ENCODE measurements at places on chromosomes 16 and 17. TPM values are rescaled to one million over a fixed set of nuclear protein-coding genes. Genes with fewer than 3 reads are reported as not detected.

MT1F gene
- 6.8 TPM for total RNA-seq

PHF23 gene
- total RNA-seq, result 16.0 TPM

HEATR9 gene
- not detected for total RNA-seq

KRTAP2-2 gene
- not detected for total RNA-seq

C16orf89 gene
- not detected for total RNA-seq

CACNA1G gene
- total RNA-seq, result 0.05 TPM

PDIA2 gene
- not detected for total RNA-seq

KRTAP3-2 gene
- not detected for total RNA-seq

PMP22 gene
- not detected for total RNA-seq

PRSS21 gene
- total RNA-seq, result not detected

ZG16B gene
- total RNA-seq, result not detected

FOXO3B gene
- total RNA-seq, result 4.5 TPM

CHP2 gene
- not detected for total RNA-seq

TUBG1 gene
- 8.2 TPM for total RNA-seq

MEOX1 gene
- total RNA-seq, result 15.3 TPM

NAGS gene
- 0.39 TPM for total RNA-seq

- H3K27me3 ChIP-seq, result no peaks in the 10 kb centered on the region
- no peaks in the 10 kb centered on the region for H3K4me1 ChIP-seq
- no peak overlapping the region for H3K4me3 ChIP-seq
- no peaks in the 10 kb centered on the region for H3K36me3 ChIP-seq
These were observed 37.6 kb upstream of the DHRS7B start for GRCh38 chr17:21089145-21089544.

DNA sequence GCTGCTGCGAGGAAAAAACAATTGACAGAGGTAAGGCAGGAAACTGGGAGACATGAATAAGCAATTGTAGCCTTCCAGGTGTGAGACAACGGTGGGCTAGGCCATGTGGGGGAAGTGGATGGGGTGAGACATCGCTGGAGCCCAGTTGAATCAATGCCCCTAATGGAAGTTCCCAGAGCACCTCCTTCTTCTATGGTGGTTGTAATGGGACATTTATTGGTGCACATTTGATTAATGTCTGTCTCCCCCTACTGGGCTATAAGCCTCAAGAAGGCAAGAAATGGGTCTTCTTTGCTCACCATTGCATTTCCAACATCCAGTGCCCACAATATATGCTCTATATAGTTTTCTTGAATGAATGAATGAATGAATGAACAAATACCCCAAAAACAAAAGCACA lies 22.7 kb upstream of the CD300E start:
- no peaks in the 10 kb centered on the region for H3K4me1 ChIP-seq
- peaks cover 26% of the 10 kb centered on the region for H3K27me3 ChIP-seq
- H3K27ac ChIP-seq, result no peak overlapping the region
- no peaks in the 10 kb centered on the region for H3K36me3 ChIP-seq
- no peak overlapping the region for H3K4me3 ChIP-seq
- DNase-seq, result no peak

DNA sequence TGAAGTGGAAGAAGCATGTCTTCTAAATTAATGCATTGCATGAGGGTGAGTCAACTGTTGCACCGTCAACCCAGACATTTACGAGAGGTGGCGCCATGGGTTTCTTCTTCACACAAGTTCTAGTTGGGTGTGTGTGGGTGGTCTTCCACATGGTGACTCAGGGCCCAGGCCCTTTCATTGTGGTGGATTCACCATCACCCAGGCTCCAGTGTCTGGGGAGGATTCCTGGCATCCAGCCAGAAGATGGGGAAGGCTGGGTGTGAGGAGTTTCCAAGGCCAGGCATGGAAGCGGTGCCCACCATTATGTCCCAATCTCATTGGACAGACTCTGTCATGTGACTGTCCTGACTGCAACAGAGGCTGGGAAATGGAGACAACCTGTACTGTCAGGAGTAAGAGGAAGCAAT lies 21.4 kb upstream of the JPH3 start:
- H3K36me3 ChIP-seq, result no peaks in the 10 kb centered on the region
- H3K27ac ChIP-seq, result no peak overlapping the region
- H3K4me1 ChIP-seq, result no peaks in the 10 kb centered on the region
- H3K27me3 ChIP-seq, result no peaks in the 10 kb centered on the region
- H3K4me3 ChIP-seq, result no peak overlapping the region
- no peak for DNase-seq

DNA sequence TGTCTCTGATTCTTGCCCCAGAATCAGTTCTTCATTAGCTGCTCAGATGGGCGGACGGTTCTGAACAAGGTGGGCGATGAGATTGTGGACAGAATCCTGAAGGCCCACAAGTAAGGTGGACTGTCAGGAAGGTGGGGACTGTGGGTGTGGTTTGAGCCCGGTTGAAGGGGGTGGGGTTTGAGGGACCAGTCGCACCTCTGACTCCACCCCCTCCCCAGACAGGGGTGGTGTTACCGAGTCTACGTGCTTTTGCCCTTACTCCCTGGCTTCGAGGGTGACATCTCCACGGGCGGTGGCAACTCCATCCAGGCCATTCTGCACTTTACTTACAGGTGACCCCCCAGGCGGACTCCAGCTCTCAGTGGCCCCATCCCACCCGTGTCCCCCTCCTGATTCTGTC lies 11.3 kb downstream of the PLD2 start:
- no peak overlapping the region for H3K4me3 ChIP-seq
- H3K36me3 ChIP-seq, result peaks cover 5% of the 10 kb centered on the region
- no peaks in the 10 kb centered on the region for H3K4me1 ChIP-seq
- no peak for DNase-seq

GRCh38 chr16:22861580-22861979 lies 47.6 kb downstream of the HS3ST2 start:
- H3K4me3 ChIP-seq, result no peak overlapping the region
- H3K36me3 ChIP-seq, result no peaks in the 10 kb centered on the region
- H3K4me1 ChIP-seq, result no peaks in the 10 kb centered on the region
- H3K27me3 ChIP-seq, result peaks cover 8% of the 10 kb centered on the region
- no peak for DNase-seq

GRCh38 chr17:46736100-46736499 lies 82.4 kb downstream of the WNT3 start:
- no peak for DNase-seq
- no peak overlapping the region for H3K27ac ChIP-seq
- no peak overlapping the region for H3K4me3 ChIP-seq
- H3K4me1 ChIP-seq, result no peaks in the 10 kb centered on the region

DNA sequence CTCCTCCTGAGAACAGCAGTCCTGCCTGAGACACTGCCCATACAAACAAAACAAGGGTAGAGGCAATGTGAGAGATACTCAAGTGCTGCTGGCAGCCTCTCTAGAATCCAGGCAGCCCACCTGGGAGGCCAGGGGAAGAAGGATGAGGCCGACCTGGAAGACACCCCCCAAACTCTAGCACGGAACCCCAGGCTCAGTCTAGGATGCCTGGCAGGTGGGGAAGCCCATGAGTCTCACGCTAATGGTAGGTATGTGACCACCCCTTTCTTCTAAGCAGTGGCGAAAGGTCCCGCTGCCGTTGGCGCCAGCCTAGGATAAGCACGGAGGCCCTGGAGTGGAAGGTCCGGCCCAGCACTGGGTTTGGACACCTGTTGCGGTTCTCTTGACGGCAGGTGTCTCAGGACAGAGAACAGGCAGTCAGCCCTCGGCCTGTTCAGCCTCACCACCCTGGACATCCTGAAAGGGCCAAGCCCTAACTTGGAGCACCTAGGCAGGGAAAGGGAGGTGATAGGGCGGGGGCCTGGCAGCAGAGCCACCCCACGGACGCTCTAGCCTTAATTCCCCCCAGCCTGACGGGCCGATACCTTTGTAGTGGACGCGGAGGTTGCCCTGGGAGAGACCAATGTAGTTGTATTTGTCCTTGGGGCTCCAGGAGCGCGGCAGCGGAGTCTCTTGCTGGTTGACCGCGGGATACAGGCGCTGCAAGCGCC lies 487 bp downstream of the RANBP10 start:
- H3K4me1 ChIP-seq, result peaks cover 53% of the 10 kb centered on the region
- peak overlapping the region; percentile 80 for H3K4me3 ChIP-seq
- no peak for DNase-seq
- peak overlapping the region; percentile 78 for H3K27ac ChIP-seq

- H3K27ac ChIP-seq, result no peak overlapping the region
- no peak overlapping the region for H3K4me3 ChIP-seq
- H3K36me3 ChIP-seq, result no peaks in the 10 kb centered on the region
- H3K4me1 ChIP-seq, result no peaks in the 10 kb centered on the region
- no peak for DNase-seq
These were observed 747.5 kb upstream of the EEF2KMT start for GRCh38 chr16:5845046-5845445.

- DNase-seq, result no peak
- no peak overlapping the region for H3K4me3 ChIP-seq
These were observed 14.2 kb downstream of the APOH start for GRCh38 chr17:66214884-66215528.

DNA sequence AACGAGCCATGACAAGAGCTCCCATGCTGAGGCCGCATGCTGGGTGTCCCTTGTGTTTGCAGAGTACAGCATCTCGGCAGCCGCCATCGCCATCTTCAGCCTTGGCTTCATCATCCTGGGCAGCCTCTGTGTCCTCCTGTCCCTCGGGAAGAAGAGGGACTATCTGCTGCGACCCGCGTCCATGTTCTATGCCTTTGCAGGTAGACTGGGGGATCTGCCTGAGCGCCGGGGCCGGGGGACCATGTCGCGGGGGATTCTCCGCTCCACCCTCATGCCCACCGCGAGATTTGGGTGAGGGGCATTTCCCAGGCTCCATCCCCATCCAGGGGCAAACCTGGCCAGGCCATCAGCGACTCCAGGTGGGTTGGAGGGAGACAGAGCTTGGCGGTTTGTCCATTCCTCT lies 10.7 kb downstream of the CACNG1 start:
- DNase-seq, result no peak
- no peaks in the 10 kb centered on the region for H3K27me3 ChIP-seq
- H3K27ac ChIP-seq, result no peak overlapping the region
- H3K4me3 ChIP-seq, result no peak overlapping the region
- no peaks in the 10 kb centered on the region for H3K36me3 ChIP-seq

DNA sequence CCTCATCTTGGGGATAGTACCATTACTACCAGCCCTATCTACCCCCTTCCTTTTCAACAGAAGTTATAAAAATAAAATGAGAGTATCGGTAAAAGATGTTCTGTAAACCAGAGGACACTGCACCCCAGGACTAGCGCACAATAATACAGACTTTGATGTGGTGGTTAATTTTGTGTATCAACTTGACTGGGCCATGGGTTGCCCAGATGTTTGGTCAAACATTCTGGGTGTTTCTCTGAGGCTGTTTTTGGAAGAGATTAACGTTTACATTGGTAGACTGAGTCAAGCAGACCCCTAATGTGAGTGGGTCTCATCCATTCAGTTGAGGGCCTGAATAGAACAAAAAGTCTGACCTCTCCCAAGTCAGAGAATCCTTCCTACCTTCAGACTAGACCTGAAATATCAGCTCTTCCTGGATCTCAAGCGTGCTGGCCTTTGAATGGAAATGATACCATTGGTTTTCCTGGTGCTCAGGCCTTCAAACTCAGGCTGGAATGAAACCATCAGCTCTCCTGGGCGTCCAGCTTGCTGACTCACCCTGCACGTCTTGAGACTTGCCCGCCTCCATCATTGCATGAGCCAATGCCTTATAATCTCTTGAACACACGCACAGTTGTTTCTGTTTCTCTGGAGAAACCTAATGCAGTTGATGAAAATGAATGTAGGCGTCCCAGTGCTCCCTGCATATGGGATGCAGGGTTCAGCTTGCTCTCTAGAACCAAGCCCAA lies 10.1 kb downstream of the MRM1 start:
- no peak overlapping the region for H3K27ac ChIP-seq
- no peaks in the 10 kb centered on the region for H3K4me1 ChIP-seq
- no peak overlapping the region for H3K4me3 ChIP-seq
- no peak for DNase-seq
- H3K27me3 ChIP-seq, result no peaks in the 10 kb centered on the region

- no peaks in the 10 kb centered on the region for H3K4me1 ChIP-seq
- H3K36me3 ChIP-seq, result no peaks in the 10 kb centered on the region
- no peak overlapping the region for H3K27ac ChIP-seq
- H3K27me3 ChIP-seq, result no peaks in the 10 kb centered on the region
- no peak overlapping the region for H3K4me3 ChIP-seq
These were observed 80.3 kb upstream of the CES5A start for GRCh38 chr16:55955424-55955823.

DNA sequence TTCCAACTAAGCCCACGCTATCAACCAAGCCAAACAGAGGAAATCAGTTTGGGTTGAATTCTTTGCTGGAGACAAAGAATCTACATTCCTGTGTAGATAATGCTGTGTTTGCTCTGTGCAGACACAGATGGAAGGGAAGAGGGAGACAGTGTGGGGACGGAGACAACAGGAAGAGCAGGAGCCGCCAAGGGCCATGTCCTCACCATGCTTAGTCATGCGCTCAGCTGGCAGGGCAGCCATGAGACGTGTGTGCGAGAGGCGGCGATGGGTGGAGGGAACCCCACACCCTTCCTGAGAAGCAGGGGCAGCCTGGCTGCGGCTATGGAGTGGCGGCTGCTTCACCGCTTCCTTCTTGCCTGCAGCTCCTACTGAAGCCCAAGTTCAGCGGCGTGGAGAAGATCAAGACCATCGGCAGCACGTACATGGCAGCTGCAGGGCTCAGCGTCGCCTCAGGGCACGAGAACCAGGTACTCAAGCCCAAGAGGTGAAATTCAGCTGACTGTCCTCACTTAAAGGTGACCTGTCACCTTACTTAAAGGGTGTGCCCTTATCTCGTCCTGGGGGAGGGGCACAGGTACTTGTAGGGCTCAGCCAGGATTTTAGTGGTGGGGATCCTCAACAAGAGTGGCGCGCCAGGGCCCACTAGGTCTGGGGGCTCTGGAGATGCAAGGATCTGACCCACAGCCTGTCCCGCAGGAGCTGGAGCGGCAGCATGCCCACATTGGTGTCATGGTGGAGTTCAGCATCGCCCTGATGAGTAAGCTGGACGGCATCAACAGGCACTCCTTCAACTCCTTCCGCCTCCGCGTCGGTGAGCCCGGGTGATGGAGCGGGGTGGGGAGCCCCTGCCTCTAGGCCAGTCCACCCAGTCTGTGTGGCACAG lies 47.5 kb downstream of the ADCY7 start:
- no peak overlapping the region for H3K4me3 ChIP-seq
- H3K27me3 ChIP-seq, result no peaks in the 10 kb centered on the region
- no peak overlapping the region for H3K27ac ChIP-seq
- DNase-seq, result no peak

DNA sequence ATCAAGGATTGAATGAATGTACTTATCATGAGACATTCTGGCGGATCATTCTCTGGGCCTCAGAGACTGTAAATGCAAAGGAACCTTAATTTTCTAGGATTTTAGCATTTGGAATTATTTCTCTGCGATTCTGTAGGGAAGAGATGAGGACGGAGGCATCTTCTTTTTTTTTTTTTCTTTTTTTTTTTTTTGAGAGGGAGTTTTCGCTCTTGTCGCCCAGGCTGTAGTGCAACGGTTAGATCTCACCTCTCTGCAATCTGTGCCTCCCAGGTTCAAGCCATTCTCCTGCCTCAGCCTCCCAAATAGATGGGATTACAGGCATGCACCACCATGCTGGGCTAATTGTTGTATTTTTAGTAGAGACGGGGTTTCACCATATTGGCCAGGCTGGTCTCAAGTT lies 2.1 kb downstream of the ITGAL start:
- peaks cover 27% of the 10 kb centered on the region for H3K36me3 ChIP-seq
- peak overlapping the region; percentile 89 for H3K4me3 ChIP-seq
- peak overlapping the region; percentile 87 for H3K27ac ChIP-seq
- no peaks in the 10 kb centered on the region for H3K27me3 ChIP-seq
